ENCODE measurements at places on chromosomes 16 and 17. TPM values are rescaled to one million over a fixed set of nuclear protein-coding genes. Genes with fewer than 3 reads are reported as not detected.

CWC25 gene
- total RNA-seq = 8.1 TPM

SLC16A11 gene
- 0.13 TPM for total RNA-seq

ZNF668 gene
- 9.8 TPM for total RNA-seq

LITAFD gene
- not detected for total RNA-seq

BCAS3 gene
- total RNA-seq = 35.0 TPM

TK2 gene
- total RNA-seq = 61.6 TPM

ATP2A3 gene
- 2.4 TPM for total RNA-seq

All from smooth muscle cell of the pulmonary artery (primary cell).